ENCODE measurements at places on chromosomes 1 and 21. TPM values are rescaled to one million over a fixed set of nuclear protein-coding genes. Genes with fewer than 3 reads are reported as not detected.

- DNase-seq = peak; percentile 47
These were observed 9.3 kb upstream of the SLX9 start for GRCh38 chr21:44930543-44930981.

GRCh38 chr1:46062651-46063319 lies 69.6 kb downstream of the PIK3R3 start:
- DNase-seq = no peak

SH3BGR gene
- total RNA-seq = 5.4 TPM

DNA sequence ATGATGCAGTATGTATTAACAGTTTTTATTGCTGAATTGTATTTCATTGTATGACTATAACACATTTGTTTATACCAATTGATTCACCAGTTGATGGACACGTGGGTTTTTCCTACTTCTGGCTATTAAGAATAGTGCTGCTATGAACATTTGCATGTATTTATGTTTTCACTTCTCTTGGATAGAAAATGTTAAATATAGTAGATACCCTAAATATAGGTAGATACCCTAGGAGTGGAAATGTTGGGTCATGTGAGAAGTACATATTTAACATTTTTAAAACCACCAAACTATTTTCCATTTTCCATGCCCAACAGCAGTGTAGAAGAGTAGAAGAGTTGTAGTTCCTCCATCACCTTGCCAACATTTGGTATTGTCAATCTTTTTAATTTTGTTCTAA lies 7.8 kb downstream of the PHTF1 start:
- DNase-seq = no peak

DNA sequence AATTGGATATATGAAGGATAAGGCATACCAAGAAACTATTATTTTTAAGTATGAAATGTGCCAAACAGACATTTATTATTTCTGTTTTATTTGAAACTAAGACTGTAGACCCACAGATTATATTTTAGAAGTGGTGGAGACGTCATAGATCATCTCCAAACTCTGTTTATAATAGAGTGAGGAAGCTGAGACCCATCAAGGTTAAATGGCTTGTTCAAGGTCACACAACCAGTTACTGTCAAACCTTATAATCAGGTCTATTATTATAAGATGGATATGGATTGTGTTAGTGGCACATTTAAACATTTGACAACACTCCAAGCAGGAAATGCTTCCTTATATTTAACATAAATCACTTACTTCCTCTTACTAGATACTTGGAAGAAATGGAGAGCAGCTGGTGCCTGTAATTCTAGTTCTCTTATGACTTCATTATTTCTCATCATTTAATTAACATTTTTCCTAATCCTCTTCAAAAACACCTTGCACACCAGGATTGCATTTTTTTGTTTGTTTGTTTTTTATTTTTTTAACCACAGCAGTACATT lies 117.0 kb downstream of the NEK7 start:
- no peak for DNase-seq

- no peak for DNase-seq
These were observed 103.1 kb downstream of the RPS6KC1 start for GRCh38 chr1:213154056-213154685.

GRCh38 chr1:46681333-46682034 lies 9.8 kb downstream of the TEX38 start:
- DNase-seq = no peak

- DNase-seq = no peak
These were observed 291.3 kb downstream of the NTNG1 start for GRCh38 chr1:107432108-107432507.

XCL1 gene
- total RNA-seq = not detected

- DNase-seq = peak; percentile 70
These were observed at the start of gene ABCG1 for GRCh38 chr21:42218836-42219605. Gene ABCG1 (plus strand): TSS chr21:42219140. CDS start chr21:42219263, 123 bp downstream.

Measured in OCI-LY7 (cell line).